ENCODE measurements at places on chromosomes 3 and 15.

DNA sequence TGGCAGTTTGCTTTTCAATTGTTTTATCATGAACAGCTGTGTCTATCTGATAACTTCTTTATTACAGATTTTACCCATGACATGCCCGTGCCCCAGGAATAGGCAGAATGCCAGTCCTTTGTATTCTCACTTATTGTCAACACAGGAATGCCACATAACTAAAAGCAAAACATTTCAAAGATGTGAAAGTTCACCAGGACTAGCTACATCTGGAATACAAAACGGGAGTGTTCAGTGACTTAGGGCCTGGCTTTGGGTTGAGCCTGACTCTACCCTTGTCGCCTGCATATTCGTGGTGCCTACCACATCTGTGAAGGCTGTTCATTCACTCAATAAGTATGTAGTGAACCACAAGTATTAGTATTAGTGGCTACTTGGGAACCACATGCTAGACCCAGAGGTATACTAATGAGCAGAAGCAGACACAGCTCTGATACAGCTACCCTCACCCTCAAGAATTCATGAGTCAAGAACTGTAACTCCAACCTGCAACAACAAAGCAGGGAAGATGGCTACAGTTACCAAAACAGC is 2.9 kb downstream of the TNFSF10 start:
- DNase-seq = peak; percentile 83

- DNase-seq = peak; percentile 96
Measured at GRCh38 chr3:134373271-134374104, 759 bp downstream of the AMOTL2 start.

- DNase-seq = no peak
Measured at GRCh38 chr15:80426316-80426715, 22.1 kb downstream of the ARNT2 start.

DNA sequence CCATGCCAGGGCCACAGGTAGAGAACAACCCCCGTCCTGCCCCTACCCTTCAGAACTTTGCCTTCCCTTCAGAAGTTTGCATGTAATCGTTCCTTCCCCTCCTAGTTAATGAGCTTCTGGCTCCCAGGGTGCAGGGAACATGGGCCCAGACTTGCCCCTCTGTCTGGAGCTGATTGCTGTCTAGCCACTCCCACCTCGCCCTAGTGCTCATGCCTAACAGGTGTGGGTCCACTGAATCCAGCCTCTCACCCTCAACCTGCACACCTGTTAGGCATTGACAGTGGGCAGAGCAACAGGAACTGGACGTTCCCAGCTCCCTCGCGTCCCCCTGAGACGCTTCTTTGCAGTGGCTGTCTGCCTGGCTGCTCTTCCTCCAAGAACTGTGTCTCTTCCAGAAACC is 40.3 kb downstream of the WNT5A start:
- DNase-seq = no peak

DNA sequence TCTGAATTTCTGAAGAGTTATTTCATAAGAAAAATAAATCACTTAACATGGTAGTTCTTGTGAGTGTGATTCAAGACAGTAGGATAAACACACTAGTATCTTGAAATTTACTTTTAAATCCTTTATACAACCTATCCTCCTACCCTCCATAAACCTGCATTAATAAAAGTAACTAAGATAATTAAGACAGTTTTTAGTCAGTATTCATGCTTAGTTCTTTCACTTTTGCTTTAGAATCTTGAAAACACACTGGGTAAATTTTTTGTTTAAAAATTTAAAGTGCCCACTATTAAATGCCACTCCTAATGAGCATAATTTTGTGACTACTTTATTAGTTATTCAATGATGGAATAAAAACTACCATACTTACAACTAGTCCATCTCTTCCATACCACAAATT is 28.8 kb downstream of the GOLIM4 start:
- no peak for DNase-seq

Data from fibroblast of skin of scalp (primary cell).